ENCODE measurements at places on chromosomes 1 and 21. TPM values are rescaled to one million over a fixed set of nuclear protein-coding genes. Genes with fewer than 3 reads are reported as not detected.

RNF115 gene
- 16.6 TPM for total RNA-seq

DNA sequence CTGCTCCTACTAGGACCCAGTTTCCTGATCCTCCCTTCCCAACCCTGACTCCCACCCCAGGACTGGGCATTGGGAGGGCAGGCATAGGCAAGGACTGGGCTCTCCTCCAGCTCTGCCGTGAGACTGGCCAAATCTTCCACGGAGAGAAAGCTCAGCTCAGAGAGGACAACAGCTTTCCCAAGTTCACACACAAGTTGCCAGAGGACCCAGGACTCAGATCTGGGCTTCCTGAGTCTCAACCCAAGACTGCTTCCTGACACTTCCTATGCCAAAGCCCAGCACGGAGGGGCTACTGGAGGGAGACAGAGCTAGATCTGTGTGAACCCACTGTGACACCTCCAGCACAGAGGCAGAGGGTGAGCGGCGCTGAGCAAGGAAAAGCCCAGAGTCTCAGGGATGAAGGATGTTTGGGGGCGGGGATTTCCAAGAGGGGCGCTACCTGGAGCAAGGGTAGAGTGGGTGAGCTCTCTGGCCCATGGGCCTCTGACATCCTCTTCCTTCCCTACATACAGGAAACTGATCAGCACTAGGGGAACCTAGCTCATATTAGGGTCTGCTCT is 7.1 kb downstream of the PDZK1IP1 start:
- peaks cover 41% of the 10 kb centered on the region for H3K4me1 ChIP-seq
- H3K27ac ChIP-seq, result no peak overlapping the region
- H3K36me3 ChIP-seq, result no peaks in the 10 kb centered on the region
- DNase-seq, result no peak
- H3K27me3 ChIP-seq, result no peaks in the 10 kb centered on the region
- H3K4me3 ChIP-seq, result no peak overlapping the region

S100A12 gene
- total RNA-seq, result not detected

- no peaks in the 10 kb centered on the region for H3K27me3 ChIP-seq
- H3K27ac ChIP-seq, result no peak overlapping the region
- DNase-seq, result no peak
- H3K4me1 ChIP-seq, result no peaks in the 10 kb centered on the region
- no peaks in the 10 kb centered on the region for H3K36me3 ChIP-seq
- H3K4me3 ChIP-seq, result no peak overlapping the region
Measured at GRCh38 chr1:229028987-229029878, 241.7 kb upstream of the RAB4A start.

DNA sequence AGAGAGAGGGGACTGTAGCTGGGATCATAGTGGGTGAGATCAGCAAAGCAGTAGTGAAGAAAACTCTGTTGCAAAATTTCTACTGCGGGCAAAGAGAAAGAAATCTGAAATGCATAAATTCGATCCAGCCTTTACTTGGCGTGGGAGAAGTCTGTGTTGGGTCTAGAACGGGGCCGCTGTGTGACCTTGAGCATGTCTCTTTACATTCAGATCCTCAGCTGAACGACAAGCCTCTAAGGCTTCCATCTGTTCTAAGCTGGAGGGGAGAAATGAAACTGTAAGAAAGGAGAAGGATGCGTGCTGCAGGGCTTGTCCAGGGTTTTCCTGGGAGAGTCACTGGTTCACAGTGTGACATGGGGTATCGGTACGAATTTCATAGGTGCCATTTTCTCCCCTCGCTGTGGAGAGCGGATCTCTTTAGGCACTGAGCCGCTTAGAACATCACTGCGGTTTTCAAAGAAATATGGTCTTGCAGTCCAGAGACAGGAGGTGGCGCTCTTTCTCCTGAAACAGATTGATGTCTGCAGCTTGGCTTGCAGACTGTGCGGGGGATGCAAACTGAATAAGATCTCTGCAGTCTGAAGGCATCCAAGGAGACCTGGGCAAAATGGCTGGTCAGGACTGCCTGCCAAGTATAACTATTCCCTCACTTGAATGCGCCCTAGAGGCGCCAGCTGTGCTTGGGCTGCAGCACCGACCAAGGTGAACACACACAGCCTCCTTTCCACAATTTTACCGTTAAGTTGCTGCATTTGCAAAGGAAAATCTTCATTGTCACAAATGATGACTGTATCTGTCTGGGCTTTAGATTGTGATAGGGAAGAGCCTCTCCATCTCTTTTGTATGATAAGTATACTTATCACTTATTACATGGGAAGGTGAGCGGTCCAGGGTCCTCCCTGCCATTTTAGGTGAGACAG is 104.1 kb downstream of the XCL2 start:
- H3K4me3 ChIP-seq, result no peak overlapping the region
- H3K36me3 ChIP-seq, result no peaks in the 10 kb centered on the region

DNA sequence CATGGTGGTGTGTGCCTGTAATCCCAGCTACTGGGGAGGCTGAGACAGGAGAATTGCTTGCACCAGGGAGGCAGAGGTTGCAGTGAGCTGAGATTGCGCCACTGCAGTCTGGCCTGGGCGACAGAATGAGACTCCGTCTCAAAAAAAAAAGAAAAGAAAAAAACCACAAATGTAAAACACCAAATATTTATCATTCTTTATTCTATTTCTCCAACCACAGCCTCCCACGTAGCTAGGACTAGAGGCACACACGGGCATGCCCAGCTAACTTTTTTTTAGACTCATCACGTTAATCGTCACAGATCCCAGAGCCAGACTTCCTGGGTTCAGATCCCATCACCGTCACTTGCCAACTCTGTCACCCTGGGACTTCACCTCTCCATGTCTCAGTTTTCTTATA is 13.5 kb downstream of the DNAJC16 start:
- H3K27ac ChIP-seq, result no peak overlapping the region
- H3K36me3 ChIP-seq, result no peaks in the 10 kb centered on the region
- H3K4me3 ChIP-seq, result no peak overlapping the region
- H3K27me3 ChIP-seq, result no peaks in the 10 kb centered on the region
- DNase-seq, result no peak

LIN28A gene
- total RNA-seq, result 5.7 TPM

- no peak for DNase-seq
- H3K27me3 ChIP-seq, result no peaks in the 10 kb centered on the region
- H3K36me3 ChIP-seq, result no peaks in the 10 kb centered on the region
- H3K4me3 ChIP-seq, result no peak overlapping the region
- H3K4me1 ChIP-seq, result no peaks in the 10 kb centered on the region
- H3K27ac ChIP-seq, result no peak overlapping the region
Measured at GRCh38 chr1:221392453-221392852, 349.4 kb downstream of the DUSP10 start.

DNA sequence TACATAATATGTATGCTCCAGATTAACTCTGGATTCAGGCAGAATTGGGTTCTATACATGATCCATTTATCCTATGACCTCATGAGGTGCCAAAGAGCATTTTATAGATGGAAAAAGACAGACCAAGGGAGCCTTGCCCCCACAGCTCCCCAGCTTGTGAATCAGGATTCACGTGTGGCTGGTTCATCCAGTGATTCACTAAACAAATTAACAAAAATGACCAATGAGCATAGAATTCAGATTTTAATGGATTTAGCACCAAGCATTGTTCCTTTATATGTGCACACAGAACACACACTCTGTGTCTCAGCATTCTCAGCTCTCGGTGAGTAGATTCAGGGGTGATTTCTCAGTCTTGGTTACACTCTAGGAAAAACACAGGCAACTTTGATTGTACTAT is 51.7 kb upstream of the BARHL2 start:
- H3K27ac ChIP-seq, result no peak overlapping the region
- H3K27me3 ChIP-seq, result no peaks in the 10 kb centered on the region
- no peak for DNase-seq
- H3K4me1 ChIP-seq, result no peaks in the 10 kb centered on the region

GPA33 gene
- total RNA-seq, result not detected

GRCh38 chr1:223326776-223327175 is 37.2 kb downstream of the SUSD4 start:
- no peaks in the 10 kb centered on the region for H3K4me1 ChIP-seq
- no peak overlapping the region for H3K4me3 ChIP-seq
- H3K27ac ChIP-seq, result no peak overlapping the region
- H3K27me3 ChIP-seq, result no peaks in the 10 kb centered on the region

DNA sequence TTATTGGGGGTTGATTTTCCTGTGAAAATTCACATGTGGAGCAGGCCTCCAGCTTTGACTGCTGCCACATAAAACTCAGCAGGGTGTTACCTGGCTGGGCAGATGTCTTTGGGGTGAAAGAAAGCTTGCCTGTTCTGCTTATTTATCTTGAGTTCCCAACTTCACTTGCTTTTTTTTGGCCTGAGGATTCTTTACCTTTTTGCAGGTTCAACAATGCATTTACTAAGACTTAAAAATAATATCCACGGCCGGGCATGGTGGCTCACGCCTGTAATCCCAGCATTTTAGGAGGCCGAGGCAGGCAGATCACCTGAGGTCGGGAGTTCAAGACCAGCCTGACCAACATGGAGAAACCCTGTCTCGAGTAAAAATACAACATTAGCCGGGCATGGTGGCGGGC is 509.1 kb downstream of the KIF26B start:
- H3K27ac ChIP-seq, result no peak overlapping the region
- DNase-seq, result no peak
- no peaks in the 10 kb centered on the region for H3K27me3 ChIP-seq
- no peaks in the 10 kb centered on the region for H3K4me1 ChIP-seq
- no peaks in the 10 kb centered on the region for H3K36me3 ChIP-seq

- no peak for DNase-seq
- H3K4me3 ChIP-seq, result no peak overlapping the region
- H3K27me3 ChIP-seq, result no peaks in the 10 kb centered on the region
- no peaks in the 10 kb centered on the region for H3K36me3 ChIP-seq
Measured at GRCh38 chr1:49026230-49026811, 249.6 kb upstream of the BEND5 start.

OR6N1 gene
- total RNA-seq, result not detected

DNA sequence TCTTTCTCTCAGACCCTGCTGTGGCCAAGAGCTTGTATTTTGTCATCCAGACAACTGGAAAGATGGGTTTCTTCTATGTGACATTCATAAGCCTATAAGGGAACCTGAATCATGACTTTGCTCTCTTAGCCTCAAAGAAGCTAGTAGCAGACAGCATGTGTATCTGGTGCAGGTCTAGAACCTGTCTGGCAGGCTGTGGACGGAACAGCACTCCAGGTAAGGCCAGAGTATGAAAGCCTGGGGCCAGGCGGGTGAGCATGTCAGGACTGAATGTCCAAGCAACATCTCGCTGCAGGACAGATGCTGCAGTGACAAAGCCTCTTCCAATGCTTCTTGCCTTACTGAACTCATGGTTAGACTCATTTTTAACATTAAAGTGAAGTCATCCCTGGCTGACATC is 32.8 kb downstream of the AKNAD1 start:
- H3K4me3 ChIP-seq, result no peak overlapping the region
- H3K36me3 ChIP-seq, result no peaks in the 10 kb centered on the region
- no peaks in the 10 kb centered on the region for H3K27me3 ChIP-seq
- peaks cover 9% of the 10 kb centered on the region for H3K4me1 ChIP-seq
- DNase-seq, result no peak
- H3K27ac ChIP-seq, result no peak overlapping the region

DNA sequence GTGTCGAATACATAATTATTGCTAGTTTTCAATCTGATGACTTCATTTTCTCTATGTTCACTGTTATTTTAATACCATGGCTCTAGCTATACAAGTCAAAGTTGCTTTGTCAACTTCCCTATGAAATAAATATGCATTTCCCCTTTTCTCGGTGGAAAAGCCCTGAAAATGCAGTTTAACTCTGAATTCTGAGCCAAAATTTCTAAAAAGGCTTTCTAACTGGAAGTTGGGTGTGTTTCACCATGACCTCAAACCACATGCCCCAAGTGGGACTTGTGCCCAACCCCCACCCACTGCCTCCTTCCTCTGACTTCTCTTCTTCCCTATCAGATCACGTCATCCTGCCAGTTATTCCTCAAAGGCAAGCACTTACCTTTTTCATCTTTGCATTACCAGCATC is 8.9 kb downstream of the MKNK1 start:
- no peak overlapping the region for H3K27ac ChIP-seq
- H3K4me3 ChIP-seq, result no peak overlapping the region
- H3K36me3 ChIP-seq, result no peaks in the 10 kb centered on the region

- H3K36me3 ChIP-seq, result no peaks in the 10 kb centered on the region
- no peaks in the 10 kb centered on the region for H3K27me3 ChIP-seq
- H3K27ac ChIP-seq, result no peak overlapping the region
- no peak overlapping the region for H3K4me3 ChIP-seq
- no peaks in the 10 kb centered on the region for H3K4me1 ChIP-seq
- DNase-seq, result no peak
Measured at GRCh38 chr1:165686121-165686970, 12.0 kb downstream of the ALDH9A1 start.

DNA sequence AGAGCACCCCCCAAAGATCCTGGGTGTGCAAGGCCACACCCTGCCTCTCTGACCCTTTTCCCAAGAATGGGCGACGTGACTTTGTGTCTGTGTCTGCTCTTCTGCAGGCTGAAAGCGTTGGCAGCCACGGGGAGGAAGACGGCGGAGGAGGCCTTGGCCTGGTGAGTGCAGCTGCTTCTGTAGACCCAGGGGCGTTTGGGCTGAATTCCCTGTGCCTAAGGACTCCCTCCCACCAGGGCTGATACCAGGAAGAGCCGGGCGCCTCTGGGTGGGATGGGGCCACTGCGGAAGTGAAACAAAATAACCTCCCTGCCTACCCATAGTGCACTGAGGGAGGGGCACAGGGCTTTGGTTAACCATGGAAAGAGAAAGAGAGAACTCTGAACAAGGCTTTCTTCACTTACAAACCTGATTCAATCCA is 2.5 kb downstream of the UBASH3A start:
- H3K4me3 ChIP-seq, result no peak overlapping the region
- H3K27me3 ChIP-seq, result no peaks in the 10 kb centered on the region
- no peak overlapping the region for H3K27ac ChIP-seq
- H3K4me1 ChIP-seq, result no peaks in the 10 kb centered on the region

COL6A2 gene
- total RNA-seq, result 11.1 TPM

CAPN8 gene
- total RNA-seq, result 4.1 TPM

GSTM5 gene
- 6.0 TPM for total RNA-seq

DNA sequence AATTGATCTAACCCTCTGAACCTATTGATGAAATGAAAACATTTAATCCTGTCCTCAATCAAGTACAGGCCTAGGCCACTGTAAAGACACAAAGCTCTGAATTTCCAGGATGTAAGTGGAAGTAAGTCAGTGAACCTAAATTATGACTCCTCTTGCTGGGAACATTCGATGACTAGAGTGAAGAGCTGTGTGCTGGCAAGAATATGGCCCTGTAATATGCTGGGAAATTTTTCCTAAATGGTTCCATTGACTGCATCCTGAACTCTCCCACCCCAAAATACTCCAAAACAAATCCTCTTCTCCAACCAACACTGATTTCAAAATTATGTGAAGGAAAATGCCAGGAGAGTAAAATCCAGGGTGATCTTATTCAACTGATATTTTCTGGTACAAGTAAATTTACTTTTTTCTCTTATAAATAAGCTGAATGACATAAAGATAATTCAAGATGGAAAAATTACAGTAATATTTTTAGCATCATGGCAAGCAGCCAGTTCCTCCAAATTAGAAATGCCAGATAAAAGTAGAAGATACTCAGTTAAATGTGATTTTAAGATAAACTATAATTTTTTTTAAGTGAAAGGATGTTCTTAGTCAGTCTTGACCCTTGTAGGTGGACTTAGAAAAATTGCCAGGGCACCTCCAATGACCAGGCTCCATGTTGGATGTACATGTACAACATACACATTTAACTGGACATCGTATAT is 269.4 kb downstream of the PTGER3 start:
- H3K4me3 ChIP-seq, result no peak overlapping the region
- H3K27me3 ChIP-seq, result no peaks in the 10 kb centered on the region
- no peak overlapping the region for H3K27ac ChIP-seq
